ENCODE measurements at places on chromosomes 1 and 21.
A peak's percentile ranks its signal among the peaks of the same experiment; 100 is the strongest.

DNA sequence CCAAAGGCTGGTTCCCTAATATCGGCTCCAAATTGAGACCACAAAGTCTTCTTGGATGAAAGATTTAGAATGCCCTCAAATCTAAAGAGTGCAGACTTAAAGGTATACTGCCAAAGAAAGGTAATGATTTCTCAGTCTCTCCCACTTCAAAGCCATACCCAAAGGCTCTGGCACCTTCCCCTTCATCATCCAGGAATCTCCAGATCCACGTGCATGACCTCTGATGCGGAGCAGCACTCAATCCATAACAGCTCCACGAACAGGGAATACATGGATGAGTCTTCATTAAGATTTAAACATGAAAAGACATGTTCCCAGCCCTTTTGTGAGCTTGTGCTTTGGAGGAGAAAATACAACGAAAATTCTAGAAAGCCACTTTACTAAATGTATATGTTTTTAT, 453.9 kb downstream of the DSCAM start:
- DNase-seq = no peak

DNA sequence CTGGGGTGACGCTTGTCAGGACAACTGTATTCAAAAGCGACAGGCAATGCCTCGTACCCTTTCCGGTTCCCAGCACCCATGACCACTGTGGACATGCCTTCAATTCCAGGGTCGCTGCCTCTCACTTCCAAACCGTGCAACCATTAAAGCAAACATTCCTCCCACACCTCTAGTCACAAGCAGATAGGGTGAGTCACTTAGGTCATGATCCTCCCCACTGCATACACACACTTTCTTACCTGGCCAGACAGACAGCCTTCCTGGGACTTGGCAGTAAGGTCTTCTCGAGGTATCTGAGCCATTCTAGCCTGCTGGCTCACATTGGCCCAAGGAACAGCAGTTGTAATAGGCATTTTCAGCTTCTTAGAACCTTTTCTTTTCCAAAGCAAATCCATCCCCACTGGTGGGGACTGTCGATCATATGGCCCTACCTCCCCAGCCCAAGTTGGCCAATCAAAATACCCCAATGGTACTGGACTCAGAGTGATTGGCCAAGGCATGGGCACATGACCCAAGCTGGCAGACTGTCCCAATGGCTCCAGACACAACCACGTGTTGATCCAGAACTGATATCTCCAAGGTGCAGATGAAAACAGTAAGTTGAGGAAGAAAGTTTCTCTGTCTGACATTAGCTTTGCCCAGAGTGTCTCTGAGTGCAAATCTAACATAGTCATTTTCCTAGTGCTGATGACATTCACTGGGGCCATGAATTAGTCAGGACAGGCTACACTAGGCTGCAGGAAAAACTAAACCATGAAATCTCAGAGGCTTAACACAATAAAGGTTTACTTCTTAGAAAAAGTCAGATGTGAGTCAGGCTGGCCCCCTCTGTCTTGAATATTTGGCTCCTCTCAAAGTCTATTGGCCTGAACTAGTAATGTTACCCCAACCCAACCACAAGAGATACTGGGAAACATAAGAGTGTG, 113.8 kb downstream of the RRAGC start:
- no peak for DNase-seq

GRCh38 chr1:8342325-8342724, 24.4 kb downstream of the SLC45A1 start:
- DNase-seq = no peak

- DNase-seq = no peak
Measured at GRCh38 chr1:183277821-183278738, 92.0 kb downstream of the LAMC2 start.

- no peak for DNase-seq
Measured at GRCh38 chr1:203150511-203151297, 23.2 kb downstream of the ADORA1 start.

DNA sequence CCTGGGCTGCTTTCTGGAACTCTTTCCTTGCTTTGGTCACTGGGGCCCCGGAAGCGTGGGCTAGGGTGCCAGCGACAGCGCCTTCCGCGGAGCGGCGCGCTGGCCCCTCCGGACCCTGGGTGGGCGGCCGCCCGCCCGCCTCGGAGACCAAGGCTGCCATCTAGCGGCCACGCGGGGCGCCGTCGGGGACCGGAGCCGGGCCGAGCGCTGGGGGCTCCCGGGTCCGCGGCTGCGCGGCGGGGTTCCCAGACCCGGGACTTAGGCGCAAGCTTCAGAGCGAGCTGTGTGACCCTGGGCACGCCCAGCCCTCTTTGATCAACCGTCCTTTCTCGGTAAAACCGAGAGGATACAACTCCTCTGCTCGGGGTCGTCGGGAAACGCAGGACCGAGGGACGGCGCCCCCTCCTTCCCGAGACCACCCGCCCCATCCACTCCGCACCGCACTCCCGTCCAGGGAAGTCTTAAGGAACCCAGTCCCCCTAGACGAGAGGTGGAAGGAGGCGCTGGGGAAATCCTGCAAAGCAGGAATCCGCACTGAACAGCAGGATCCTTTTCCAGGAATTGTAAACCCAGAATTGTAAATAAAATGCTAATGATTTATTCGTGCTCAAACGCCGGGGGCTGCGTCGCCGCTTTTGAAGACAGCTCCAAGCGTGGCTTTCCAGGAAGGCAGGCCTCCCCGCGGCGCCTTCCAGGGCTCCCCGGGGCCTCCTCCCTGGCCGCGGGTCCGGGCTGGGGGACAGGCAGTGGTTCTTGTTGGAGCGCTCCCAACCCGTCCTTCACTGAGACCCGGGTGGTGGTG, 41.2 kb downstream of the RRAGC start:
- peak; percentile 58 for DNase-seq

- no peak for DNase-seq
Measured at GRCh38 chr1:215192306-215192705, 109.8 kb downstream of the KCNK2 start.

DNA sequence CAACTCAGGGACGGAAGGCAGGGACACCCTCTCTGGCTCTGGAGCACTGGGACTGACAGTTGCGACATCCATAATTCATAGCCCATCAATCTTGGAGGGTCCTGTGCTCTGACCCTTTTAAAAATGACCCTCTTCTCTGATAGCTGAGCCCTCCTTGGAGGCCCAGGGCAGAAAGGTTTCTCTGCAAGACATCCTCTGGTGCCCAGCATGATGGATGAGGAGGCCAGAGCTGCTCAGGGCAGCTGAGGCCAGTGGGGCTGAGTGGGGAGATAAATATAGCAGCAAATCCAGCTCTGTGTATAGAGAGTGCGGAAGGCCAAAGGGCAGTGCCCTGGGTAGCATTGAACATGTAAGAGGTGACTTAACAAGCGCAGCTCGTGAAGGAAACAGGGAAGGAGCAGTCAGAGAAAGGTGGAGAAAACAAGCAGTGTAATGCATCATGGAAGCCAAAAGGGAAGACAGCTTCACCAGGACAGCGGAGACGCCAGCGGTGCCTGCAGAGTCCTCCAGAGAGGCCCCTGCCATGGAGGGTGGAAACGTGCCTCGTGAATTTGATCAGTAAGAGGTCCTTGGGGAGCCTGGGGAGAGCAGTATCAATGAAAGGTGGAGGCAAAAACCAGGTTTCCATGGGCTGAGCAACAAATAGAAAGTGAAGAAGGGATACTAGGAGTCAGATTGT, 50.4 kb upstream of the FMOD start:
- no peak for DNase-seq

- no peak for DNase-seq
Measured at GRCh38 chr1:18256282-18257235, 149.0 kb downstream of the IGSF21 start.

DNA sequence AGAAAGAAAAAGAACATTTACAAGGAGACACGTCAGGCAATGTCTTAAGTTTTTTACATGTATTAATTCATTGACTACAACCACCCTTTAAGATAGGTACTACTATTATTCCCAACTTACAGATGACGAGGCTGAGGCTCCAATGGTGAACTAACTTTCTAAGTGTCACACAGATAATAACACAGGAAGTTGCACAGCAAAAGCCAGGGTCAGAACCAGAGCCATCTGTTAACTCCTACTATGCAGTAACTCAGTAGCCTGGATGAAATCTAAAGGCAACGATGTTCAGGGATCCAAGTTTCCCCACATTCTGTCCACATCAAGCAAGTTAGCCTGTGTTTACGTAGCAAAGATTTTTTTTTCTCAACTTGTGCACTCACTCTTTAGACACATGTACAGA, 371.7 kb downstream of the PTPRC start:
- no peak for DNase-seq

DNA sequence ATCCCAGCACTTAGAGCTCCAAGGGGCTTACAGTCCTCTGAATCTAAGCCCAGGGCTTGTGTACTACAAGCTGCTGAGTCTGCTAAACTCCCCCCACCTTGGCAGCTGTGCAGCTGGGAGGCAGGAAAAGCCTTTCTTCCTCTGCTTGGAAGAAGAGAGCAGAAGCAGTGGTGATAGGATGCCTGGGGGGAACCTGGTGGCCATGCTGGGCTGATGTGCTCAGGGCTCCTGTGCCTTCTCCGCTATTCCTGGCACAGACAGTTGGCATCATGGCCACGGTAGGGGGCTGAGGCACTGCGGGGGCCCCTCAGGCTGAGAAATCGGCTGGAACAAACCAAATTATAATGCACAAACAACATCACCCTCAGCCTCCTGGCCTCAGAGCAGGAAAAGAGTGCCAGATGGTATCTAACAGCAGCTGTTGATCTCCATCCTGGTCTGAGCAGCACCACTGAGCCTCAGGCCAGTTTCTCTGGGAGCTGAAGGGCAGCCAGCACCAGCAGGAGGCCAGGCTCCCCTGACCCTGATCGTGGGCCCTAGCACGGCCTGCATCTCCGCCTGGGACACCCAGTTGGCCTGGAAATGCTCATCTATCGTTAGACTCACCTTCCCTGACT, 35.8 kb downstream of the ECE1 start:
- DNase-seq = no peak

GRCh38 chr1:190908246-190908645, 430.6 kb upstream of the BRINP3 start:
- no peak for DNase-seq

DNA sequence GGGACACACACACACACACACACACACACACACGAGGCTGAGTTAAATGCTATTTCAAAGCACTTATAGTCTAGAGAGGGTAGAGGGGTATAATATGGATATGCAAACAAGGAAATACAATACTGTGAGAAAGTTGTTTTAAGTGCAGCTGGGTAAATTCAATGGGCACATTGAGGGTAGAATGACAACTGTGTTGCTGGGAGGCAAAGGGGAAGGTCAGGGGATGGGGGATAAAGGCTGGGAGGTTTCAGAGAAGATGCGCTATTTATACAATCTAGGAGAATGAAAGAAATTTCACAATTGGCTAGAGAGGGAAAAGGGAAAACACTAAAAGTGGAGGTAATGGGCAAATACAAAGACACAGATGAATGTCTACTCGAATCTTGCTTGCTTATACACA, 19.4 kb downstream of the EXTL2 start:
- DNase-seq = no peak

DNA sequence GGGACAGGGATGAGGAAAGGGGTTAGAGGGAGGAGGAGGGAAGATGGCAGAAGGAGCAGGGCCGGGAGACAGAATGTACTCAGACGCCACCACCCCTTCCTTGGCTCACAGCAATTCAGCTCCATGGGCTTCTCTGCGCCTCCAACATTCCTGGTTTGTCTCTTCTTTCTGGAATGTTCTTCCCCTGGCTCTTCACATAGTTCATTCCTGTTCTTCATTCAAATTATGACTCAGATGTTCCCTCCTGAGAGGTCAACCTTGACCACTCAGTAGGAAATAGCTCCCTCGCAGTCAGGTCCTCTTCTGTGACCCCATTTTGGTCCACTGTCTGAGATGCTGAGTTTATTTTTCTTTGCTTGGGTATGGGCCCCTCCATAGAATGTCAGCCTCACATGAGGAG, 203.2 kb downstream of the C1orf94 start:
- DNase-seq = no peak

GRCh38 chr1:183726825-183727224, 73.7 kb upstream of the APOBEC4 start:
- no peak for DNase-seq

DNA sequence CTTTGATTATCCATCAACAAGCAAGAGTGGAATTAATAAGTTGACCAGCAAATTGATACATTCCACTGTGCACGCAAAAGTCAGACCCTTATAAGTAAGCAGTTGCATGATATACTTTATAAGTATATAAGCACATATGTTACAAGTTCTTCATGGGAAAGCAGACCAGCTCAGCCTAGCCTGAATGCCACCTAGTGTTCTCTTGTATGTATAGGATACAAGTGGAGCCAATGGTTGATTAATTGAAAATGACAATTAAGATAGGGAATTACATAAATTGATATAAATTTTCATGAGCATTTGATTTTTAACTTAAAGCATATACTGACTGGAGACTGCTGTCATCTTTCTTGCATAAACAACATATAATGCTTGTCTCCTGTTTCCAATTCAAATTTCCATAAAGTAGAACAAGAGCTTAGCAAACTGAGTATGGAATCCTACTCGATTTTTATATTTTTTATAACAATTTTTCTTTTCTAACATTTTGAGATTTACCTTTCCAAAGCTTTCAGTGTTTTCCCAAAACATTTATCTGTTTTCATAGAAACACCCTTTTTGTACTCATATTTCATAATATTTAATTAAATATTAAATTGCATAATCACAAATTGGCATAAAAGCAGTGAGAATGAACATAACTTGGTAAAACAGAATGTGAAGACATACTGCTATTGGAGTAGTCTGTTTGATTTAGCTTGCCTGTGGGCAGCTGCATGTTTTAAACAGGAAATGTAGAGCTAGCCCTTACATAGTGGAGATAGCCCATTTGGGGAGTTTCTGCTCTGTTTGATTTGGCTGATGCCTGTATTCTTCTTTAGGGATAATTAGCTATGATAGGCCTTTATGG, 62.8 kb downstream of the MAGI3 start:
- no peak for DNase-seq

DNA sequence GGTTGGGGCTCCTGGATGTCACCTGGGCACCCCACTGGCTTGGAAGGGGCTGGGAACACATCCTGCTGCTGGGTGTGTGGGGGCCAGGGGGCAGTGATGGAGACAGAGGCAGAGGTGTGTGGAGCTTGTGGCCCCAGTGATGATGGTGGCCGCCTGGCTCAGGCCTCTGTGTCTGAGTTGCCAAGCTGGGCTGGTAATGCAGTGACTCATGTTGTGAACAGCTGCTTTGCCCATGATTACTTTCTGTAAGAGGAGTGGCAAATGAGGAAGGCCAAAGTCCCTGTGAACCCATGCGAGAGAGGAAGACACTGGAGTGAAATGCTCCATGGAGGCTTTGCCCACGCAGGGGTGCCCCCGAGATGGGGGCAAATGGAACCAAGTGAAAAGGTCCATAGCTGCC, 86.8 kb downstream of the KCNJ6 start:
- DNase-seq = no peak

- DNase-seq = no peak
Measured at GRCh38 chr1:5938101-5938646, 54.1 kb downstream of the NPHP4 start.
